ENCODE measurements at places on chromosomes 12 and 14. TPM values are rescaled to one million over a fixed set of nuclear protein-coding genes. Genes with fewer than 3 reads are reported as not detected.

Gene MIP
- total RNA-seq, result not detected

Gene ANG
- total RNA-seq, result 5.3 TPM

Gene NYNRIN
- total RNA-seq, result 13.2 TPM

Gene DNAI7
- 0.11 TPM for total RNA-seq

Measured in uterine smooth muscle cell (primary cell).